ENCODE measurements at places on chromosomes 4 and X.

GRCh38 chrX:11759461-11760311 lies 1.6 kb downstream of the MSL3 start:
- peak; percentile 91 for DNase-seq

DNA sequence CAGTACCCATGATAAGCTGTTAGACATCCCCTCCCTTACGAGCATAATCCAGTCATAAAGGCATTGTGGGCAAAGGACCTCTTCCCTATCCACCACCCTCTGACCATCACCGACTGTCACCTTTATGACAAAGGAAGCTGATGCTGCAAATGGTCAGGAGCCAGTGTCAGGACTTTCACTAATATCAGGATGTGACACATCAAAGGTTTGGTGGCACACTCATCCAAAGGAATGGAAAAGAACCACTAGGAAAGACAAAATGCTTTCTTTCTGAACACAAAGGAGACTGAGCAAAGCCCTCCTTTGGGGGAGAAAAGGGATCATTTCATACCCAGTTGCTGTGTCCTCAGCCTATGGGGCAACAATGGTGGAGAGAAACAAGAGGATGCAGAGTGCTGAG lies 66.9 kb upstream of the PROM1 start:
- DNase-seq = peak; percentile 42

DNA sequence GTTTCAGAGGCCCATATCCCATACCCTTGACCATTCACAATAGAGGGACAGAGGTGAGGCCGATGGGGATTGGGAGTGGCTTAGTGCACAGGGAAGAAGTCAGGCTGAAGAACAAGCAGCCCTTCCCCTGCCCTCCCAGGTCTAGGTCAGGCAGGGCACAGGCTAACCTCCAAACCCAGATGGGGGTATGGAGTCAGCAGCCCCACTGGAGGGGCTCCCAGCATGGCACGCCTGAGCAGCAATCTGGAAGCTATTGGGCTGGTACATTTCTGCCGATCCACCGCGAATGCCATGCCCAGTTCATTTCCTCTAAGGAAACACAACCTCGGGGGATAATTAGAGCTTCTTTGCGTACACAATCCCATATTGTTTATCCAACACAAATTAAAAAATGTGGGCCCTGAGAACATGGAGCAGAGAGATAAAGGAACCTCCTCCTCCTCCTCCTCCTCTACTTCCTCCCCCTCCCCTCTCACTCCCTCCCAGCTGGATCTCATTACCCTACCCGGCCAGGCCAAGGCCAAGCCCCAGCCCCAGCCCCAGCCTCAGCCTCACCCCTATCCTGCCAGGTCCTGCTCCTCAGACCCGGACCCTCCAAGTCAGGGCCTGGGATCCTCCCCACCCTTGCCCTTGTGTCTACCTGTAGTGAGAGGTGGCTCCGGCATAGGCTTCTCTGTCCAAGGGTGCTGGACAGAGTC lies 83.0 kb downstream of the PJA1 start:
- no peak for DNase-seq

GRCh38 chr4:186428481-186428880 lies 126.9 kb downstream of the MTNR1A start:
- no peak for DNase-seq

DNA sequence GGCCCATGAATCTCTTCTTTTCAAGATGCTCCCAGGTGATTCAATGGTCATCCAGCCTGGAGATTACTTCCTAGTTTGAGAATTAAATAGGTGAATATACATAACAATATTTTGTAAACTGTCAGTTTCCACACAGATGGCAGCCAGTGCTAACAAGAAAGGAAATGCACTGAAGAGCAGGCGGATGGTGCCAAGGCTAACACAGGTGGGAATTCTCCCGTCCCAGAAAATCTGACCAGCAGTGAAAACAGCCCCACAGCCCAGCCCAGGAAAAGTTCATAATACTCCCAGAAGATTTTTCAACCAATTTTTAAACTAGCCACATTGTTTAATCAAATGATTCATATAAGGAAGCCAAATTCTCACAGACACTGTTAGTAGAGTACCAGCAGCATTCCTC lies 387.2 kb upstream of the GATB start:
- DNase-seq = peak; percentile 4

GRCh38 chrX:129361576-129361975 lies 161.7 kb downstream of the SMARCA1 start:
- DNase-seq = no peak

- peak; percentile 74 for DNase-seq
These were observed 6.4 kb upstream of the SLC10A6 start for GRCh38 chr4:86855572-86855971.

GRCh38 chrX:15173411-15173810 lies 96.5 kb downstream of the ASB9 start:
- DNase-seq = no peak

GRCh38 chrX:151982222-151982621 lies 7.7 kb upstream of the GABRE start:
- peak; percentile 28 for DNase-seq

GRCh38 chr4:55029821-55030503 lies 95.4 kb downstream of the KDR start:
- DNase-seq = no peak

GRCh38 chr4:73869130-73870055 lies at the start of gene CXCL1:
CXCL1 (plus strand) TSS chr4:73869393; CDS start chr4:73869471, 78 bp downstream.
- peak; percentile 56 for DNase-seq

- no peak for DNase-seq
These were observed 985.1 kb upstream of the SLIT2 start for GRCh38 chr4:19266566-19266965.

DNA sequence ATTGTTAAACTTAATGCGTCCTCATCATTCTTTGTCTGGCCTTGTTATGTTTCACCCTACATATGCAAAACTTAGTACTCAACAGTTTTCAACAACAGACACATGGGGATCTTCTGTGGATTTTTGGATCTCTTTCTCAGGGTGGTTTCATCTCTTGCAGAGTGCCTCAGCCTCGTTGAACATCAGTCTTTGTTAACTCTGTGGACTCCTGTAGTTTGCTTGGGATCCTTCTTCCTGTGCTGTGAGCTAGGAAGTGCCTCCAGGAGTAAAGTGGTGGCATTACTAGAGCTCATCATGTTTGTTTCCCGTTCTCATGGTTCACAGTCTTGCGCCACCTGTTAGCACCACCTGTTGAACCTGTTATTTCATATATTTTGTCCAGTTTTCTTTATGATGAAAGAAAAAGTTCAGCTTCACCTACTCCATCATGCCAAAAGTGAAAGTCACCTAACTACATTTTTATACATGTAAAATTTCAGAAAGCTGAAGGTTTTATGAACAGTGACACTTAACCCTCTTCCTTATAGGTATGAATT lies 27.5 kb upstream of the NDUFC1 start:
- no peak for DNase-seq

GRCh38 chrX:81489987-81490386 lies 288.1 kb downstream of the SH3BGRL start:
- peak; percentile 21 for DNase-seq

- peak; percentile 26 for DNase-seq
These were observed 2.5 kb upstream of the BRWD3 start for GRCh38 chrX:80812176-80812575.

GRCh38 chr4:152235718-152236117 lies 300.2 kb downstream of the FBXW7 start:
- DNase-seq = no peak

- DNase-seq = peak; percentile 82
These were observed 12.7 kb upstream of the UBA6 start for GRCh38 chr4:67713529-67714247.

DNA sequence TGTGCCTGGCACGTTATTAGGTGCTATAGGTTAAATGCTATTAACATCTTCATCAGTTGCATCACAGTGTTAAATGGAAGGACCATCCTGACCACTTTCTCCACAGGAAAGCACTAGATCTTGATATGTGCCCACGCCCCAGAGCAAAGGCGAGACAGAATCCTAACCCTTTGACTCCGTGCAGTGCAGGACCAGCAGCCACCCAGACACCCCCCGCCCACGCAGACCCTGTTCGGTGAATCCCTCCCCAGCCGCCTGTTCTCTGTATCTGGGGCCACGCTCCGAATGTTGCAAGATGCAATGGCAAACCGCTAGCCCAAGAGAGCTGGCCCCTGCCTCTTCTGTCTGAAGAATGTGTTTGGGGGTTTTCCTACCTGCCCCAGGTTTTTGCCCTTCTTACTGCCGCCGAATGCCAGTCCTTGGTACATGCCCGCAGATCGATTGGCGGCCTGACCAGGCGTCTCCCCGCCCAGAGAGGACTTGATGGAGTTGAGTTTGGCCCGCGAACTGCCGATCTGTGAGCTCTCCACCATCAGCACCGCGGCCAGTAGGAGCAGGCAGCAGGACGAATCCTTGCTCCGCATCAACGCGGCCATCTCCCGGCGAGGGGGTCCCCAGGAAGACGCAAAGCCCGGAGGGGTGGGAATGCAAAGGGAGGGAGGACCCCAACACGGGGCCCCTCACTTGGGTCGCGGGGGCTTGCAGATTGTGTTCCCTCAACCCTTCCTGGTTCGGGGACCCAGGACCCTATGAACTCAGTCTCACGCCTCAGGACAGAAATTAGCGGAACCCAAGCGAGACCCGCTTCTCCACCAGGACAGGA lies 906 bp downstream of the DKK2 start:
- DNase-seq = no peak

DNA sequence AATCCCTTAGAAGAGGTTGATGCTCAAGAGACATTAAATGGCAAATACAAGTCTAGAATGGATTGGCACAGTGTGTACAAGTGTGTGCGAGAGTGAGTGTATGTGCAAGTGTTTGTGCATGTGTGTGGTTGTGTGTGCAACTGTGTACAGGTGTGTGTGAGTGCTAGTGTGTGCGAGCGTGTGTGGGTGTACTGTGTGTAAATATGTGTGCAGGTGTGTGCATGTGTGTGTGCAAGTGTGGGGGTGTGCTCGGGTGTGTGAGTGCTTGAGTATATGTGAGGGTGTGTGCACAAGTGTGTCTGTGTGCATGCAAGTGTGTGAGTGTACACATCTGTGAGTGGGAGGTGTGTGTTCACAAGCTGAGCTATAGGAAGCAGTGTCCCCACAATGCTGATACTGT lies 5.9 kb downstream of the TREX2 start:
- no peak for DNase-seq

- no peak for DNase-seq
These were observed 14.3 kb downstream of the RRAGB start for GRCh38 chrX:55731826-55732225.

GRCh38 chr4:84973856-84974255 lies 7.4 kb upstream of the WDFY3 start:
- no peak for DNase-seq

- peak; percentile 96 for DNase-seq
These were observed 223.0 kb upstream of the GPC4 start for GRCh38 chrX:133638285-133638684.

DNA sequence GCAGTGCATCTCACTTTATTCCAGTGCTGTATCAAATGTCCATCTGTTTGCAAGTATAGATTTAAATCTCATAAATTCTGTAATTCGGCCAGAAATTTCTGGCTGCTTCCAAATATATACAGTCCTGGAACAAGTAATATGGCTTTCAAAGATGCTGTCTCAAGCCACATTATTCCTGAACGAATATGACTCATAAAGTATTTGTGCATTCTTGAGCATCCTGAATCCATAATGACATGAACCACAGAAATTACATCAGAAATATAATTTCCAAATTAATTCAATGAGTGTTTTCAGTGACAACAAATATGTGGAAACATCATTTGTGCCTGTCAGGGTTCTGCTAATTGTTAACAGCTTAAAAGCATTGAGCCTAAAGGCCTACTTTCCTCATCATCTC lies 140.9 kb upstream of the HPGD start:
- peak; percentile 16 for DNase-seq

- no peak for DNase-seq
These were observed 347.3 kb downstream of the CCSER1 start for GRCh38 chr4:90474484-90474883.

DNA sequence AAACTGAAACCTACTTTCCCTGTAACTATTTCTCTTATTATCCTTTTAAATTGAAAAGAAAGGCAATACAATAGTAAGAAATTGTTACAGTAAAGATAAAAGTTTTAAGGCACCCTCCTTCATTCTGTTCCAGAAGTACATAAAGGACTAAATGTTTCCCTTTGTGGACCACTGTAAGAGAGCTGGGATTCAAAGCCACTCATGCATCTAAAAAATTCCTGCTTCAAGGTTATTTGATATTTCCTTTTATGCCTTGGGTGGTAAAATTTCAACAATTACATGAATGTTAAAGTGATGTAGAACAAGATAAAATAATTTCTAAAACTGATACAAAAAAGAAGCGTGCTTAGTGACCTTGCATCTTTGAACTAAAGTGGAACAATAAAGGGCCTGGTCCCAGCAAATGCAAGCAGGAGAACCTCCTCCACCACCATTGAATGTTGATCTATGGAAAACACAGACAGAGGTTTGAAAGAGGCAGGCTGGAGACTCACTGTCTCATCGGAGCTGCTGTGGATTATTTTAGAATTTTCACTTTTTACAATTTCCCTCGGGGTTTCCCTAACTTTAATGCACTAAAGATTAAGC lies 42.3 kb upstream of the PRSS12 start:
- no peak for DNase-seq

GRCh38 chr4:10164877-10165283 lies 48.3 kb upstream of the WDR1 start:
- DNase-seq = peak; percentile 43

DNA sequence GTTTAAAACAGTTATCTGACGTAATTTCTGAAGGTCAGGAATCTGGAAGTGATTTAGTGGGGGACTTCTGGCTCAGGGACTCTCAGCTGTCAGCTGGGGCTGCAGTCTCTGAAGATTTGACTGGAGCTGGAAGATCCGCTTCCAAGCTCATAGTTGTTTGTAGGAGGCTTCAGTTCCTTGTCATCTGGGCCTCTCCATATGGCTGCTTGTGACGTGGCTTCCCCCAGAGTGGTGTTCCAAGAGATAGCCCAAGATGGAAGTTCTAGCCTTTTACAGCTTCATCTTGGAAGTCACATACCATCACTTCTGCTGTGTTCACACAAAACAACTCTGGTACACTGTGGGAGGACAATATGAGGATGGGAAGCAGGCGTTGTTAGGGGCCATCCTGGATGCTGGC lies 2.1 kb downstream of the MPC1L start:
- DNase-seq = no peak

GRCh38 chr4:144360146-144360793 lies 219.8 kb upstream of the GYPA start:
- DNase-seq = no peak

DNA sequence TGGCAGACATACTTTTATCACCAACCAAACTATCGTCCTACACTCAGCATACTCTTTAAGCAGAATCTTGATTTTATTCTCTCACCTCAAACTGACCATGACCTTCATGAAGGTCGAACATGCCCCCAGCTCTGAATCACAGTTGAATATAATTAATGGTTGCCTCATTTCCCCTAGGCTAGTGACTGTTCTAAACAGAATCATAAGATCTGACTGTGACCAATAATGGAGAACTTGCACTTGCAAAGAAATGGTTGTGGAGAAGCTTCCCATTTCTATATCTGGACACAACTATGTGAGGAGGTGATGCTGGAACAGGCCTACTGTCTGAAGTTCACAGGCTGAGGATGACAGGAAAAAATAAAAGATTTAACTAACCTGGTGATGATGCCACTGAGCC lies 85.1 kb downstream of the PDGFC start:
- no peak for DNase-seq

- no peak for DNase-seq
These were observed 3.4 kb downstream of the CYBB start for GRCh38 chrX:37783305-37783704.

GRCh38 chr4:55080174-55080865 lies 45.1 kb downstream of the KDR start:
- DNase-seq = no peak
